ENCODE measurements at places on chromosomes 5 and 9.

- no peak for DNase-seq
Observed at GRCh38 chr5:168140241-168140640, 151.2 kb upstream of the WWC1 start.

DNA sequence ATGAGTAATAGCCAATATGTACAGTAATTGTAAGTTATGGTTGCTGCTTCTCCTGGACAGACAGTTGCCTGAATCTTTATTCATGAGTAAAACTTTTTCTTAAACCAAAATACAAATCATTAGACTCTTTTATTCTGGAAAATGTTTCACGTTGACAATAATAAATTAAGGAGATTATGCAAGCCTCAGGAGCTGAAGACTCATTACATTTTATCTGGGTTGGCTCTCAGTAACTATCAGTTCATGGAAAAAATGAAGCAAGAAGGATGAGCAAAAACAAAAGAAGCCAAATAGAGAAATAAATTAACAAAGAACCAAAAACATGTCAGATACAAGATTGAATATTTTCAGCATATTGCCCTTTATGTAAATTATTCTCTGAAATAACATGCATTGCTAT is 88.9 kb upstream of the PRR16 start:
- no peak for DNase-seq

DNA sequence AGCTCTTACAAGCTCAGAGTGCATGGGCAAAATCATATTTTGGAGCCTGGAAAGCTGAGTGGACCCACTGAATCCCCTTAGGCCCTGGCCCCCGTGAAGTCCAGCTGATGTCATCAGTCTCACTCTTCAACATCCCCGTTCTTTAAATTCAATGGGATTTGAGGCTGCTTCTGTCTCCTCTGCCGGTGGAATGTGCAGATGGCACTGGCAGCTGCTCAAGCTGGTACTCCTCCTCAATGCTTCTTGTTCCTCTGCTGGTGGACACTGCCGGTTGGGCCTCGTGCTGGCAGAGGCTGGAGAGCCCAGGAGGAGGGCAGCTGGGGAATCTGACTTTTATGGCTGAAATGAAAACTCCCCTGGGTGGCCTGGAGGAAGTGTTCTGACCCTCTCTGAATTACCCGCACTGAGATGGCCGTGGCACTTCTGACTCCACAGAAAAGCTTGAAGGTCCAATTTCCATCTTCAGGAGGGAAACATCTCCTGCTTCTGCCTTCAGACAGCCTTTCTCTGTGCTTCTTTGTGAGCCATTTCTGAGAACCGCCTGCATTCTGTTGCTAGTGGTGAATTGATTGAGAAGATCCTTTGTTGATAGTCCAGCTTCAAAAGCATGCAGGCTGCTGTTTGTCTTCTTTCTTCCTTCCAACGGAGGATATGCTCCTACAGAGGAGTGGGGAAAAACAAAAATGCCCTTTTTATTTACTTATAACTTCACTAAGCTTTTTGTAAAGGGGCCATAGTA is 298.9 kb downstream of the TMEM38B start:
- DNase-seq: no peak

- DNase-seq: no peak
Observed at GRCh38 chr5:169125571-169125970, 175.4 kb downstream of the SLIT3 start.

DNA sequence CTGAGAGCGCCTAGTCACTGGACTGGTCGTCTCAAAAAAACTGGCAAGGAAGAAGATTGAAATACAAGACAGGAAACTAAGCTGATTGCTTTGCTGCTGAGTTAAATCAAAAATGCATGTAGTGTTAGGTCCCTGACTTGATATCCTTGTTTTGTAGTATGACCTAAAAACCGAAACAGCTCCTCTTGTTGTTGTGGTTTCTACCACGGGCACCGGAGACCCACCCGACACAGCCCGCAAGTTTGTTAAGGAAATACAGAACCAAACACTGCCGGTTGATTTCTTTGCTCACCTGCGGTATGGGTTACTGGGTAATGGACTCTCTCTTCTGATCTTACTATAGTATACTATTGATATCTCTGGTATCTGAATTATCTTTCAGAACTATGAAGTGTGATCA is 4.3 kb downstream of the MTRR start:
- no peak for DNase-seq

DNA sequence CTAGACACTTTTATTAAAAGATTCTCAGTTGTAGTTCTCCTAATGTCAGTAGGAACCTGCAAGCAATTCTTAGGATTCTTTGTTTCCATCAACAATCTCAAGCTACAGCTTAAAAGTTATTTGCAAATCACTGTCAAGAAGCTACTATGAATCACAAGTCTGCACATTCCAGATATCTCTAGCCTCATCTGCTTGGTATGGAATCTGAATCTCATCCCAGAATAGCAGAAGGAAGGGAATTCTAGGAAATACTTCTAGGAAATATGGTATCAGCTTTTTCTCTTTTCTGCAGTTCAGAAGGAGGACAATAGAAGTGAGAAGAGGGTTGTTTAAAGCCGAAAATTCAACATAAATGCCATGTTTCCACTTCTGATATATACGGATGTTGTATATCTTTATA is 792.2 kb upstream of the CDH9 start:
- no peak for DNase-seq

DNA sequence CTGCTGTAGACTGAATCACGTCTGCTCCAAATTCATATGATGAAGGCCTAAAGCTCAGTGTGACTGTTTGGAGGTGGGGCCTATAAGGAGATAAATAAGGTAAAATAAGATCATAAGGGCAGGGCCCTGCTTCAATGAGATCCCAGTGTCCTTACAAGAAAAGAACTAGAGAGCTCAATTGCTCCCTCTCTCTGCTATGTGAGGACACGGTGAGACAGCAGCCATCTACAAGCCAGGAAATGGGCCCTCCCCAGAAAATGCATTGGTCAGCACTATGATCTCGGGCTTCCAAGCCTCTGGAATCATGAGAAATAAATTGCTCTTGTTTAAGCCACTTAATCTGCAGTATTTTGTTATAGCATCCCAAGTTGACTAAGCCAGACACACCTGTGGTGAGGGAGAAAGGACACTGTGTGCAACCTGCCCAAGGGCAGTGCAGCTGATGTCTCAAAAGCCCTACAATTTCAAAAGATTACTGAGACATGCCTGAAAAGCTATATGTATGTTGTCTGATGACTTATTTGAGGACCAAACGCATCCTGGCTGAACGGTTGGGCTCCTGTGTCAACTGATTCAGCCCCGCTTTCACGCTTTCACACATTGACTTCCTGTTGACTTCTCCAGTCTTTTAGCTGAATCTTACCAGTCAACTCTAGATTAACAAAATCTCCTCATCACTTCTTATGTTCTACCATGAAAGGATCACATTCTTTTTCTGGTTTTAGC is 13.2 kb downstream of the GZMK start:
- peak; percentile 2 for DNase-seq

All from activated naive CD4-positive, alpha-beta T cell (primary cell).